ENCODE measurements at places on chromosomes 7 and 10.

DNA sequence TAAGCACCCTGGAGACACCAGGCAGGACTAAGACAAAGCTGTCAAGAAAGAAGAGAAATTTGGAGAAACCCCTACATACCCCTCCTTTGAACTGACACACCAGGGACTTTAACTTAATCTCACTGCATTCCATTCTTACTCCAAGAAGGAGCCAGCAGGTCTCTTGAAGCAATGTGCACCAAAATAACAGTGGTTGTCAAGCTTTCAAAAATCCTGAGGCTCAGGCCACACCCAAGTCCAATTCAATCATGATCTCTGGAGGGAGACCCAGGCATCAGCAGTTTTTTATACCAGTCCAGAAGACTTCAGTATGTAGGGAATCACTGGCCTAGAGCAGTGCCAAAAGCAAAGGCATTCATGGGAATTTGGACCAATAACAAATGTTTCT, 6.8 kb downstream of the SLC25A13 start:
- no peak for DNase-seq

DNA sequence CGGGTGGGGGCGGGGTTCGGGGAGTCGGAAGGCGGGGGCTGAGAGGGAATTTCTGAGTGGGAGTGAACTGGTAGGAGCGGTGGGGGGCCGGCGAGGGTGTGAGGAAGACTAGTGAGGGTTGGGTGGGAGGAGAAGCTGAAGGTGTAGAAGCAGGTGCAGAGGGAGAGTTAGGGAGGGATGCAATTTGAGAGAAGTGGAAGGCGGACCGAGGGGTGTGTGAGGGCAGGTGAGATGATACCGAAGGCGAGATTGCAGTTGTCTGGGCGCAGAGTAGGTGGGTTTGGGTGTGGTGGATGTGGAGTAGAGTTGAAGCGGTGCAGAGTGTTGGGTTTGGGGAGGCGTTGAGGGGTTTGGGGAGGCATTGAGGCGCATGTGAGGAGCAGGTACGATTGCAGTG, 643 bp downstream of the KAT6B start:
- DNase-seq = no peak

DNA sequence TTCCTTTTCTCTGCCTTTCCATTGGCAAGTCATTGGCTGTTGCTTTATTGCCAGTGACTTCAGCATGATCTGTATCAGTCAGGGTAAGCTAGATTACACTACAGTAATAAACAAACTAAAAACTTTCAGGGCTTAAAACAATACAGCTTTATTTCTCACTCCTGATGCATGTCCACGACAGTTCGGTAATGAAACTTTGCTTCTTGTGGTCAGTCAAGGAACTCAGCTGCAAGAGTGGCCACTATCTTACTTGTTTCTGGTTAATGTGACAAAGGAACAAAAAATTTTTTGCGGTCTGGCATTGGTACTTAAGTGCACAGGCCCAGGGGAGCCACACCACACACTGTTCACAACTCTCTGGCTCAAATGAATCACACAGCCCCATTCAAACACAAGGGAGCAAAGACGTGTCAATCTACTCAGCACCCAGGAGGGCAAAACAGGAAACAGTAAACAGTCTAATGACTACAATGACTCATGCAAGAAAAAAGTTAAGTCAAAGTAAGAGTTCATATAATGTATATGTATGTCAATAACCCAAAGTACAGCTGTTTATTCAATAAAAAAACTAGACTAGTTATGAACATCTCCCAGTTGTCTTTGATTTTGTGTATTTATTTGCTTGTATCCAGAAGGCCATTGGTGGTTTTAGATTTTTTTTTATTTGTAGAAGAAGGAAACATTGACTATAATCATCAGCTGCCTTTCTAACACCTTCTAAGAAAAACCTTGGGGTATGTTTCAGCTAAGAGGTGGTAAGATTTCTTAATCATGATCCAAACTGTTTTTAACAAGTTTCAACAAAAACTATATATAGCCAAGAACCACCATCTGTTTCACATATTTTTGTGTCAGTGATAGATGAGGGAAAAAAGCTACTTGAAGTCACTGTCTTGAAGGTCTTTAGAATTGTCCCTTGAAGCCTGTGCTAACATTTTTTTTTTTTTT, 134.4 kb upstream of the FAM3C start:
- peak; percentile 7 for DNase-seq

DNA sequence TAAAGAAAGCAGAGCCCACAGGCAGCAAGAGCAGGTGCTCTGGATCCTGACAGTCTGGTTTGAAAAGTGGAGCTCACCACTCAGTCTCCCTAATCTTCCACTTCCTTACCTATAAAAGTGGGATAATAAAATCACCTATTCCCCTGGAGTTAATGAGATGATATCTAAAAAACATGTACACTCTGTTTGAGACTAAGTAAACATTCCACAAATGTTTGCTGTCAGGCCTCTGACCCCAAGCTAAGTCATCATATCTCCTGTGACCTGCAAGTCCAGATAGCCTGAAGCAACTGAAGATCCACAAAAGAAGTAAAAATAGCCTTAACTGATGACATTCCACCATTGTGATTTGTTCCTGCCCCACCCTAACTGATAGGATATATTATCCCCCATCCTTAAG, 1324.5 kb downstream of the XPNPEP1 start:
- DNase-seq = no peak

DNA sequence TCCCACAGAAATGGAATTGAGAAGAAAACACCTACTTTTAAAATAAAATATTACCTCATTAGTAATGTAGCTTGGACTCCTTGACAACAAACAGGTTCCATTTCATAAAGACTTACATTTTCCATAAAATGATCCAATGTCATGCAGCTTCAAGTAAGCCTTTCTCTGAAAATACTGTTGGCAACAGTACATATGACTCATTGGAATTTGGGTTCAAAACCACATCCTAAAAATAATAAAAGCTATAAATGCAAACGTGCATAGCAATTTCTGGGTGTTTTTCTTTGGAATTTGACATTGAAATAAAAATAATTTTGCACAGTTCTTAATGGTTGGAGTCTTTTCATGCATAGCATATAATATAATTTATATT, 47.9 kb downstream of the FHIP2A start:
- DNase-seq = no peak

- no peak for DNase-seq
Measured at GRCh38 chr10:102485093-102485784, 17.3 kb downstream of the ACTR1A start.

GRCh38 chr10:84331091-84331490, 2.7 kb downstream of the CCSER2 start:
- DNase-seq = no peak

- no peak for DNase-seq
Measured at GRCh38 chr7:39530971-39531370, 35.2 kb upstream of the YAE1 start.

DNA sequence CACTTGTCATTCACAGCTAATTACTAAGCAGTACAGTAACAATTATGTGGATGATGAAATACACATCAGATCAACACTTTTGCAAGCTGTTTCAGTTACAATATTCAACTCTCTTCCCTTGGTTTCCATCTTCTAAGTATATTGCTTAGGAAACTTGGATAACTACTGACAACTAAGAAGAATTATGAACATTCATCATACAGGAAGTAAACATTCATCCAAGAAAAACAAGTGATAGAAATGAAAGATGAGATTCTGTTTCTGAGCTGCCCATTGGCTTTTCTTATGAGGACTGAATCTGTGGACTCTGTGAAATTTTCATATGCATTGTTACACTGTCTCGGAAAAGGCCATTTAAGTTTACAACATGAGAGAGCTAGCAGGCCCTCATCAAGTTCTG, 240.2 kb downstream of the PRKG1 start:
- no peak for DNase-seq

DNA sequence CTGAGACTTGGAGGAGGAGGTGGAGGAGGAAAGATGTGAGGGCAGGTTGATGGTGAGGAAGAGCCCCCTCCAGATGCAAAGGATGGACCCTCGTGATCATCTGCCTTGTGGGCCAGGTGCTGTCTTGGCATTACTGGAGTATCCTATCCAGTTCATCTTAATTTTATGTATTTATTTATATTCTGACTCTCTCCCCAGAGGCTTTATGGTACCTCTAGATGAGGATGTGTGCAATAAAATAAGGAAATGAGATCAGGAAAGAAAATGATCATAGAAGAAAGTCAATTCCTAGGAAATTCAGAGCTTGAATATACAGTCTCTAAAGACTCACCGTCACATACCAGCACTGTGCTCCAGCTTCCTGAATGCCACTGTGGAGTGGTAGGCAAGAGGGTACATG, 94.1 kb downstream of the LRRC18 start:
- DNase-seq = no peak

GRCh38 chr10:25761937-25762336, 172.1 kb upstream of the MYO3A start:
- no peak for DNase-seq

- DNase-seq = no peak
Measured at GRCh38 chr10:92822060-92822634, 26.2 kb upstream of the EXOC6 start.

GRCh38 chr10:5596611-5597341, 69.6 kb downstream of the ASB13 start:
- no peak for DNase-seq

DNA sequence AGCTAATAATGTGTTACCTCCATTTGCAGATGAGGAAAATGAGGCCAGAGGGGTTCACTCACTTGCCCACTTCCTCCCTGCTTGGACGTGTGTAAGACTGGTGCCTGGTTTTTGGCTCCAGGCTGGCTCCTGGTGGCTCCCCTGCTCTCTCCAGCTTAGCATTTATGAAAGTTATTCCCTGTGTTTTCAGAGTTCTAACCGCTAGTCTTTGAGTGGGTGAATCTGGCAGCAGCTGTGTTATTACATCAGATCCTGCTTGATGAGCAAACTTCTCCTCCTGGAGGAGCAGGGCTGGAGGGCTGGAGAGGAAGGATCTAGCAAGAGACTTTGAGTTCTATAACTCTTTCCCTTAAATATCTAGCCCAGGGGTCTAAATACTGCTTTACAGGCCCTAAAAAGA, 80.9 kb upstream of the AGBL3 start:
- DNase-seq = no peak

GRCh38 chr10:32163071-32163761, 107.0 kb upstream of the KIF5B start:
- DNase-seq = no peak

DNA sequence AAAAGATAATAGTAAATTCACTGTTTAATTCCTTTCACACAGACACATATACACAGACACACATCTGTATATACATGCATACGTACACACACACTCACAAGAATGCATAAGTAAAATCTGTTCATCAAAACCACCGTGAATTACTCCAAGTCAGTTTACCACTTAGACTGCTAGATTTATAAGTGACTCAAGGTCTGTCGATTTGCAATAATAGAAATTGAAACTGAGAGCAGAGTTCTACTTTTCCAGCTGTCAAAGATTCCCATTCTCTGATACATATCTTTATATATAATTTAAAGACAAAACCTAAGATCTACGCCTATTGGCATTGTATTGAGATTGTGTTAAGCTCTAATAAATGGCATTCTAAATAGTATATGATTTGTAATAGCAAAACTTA, 9.9 kb upstream of the HGF start:
- no peak for DNase-seq

- no peak for DNase-seq
Measured at GRCh38 chr10:52897162-52897561, 124.6 kb upstream of the MBL2 start.
